Tongue (tissue), 3 donors: ENCODE measurements at places on chromosomes 7 and 10. TPM values are rescaled to one million over a fixed set of nuclear protein-coding genes. Genes with fewer than 3 reads are reported as not detected.

DNA sequence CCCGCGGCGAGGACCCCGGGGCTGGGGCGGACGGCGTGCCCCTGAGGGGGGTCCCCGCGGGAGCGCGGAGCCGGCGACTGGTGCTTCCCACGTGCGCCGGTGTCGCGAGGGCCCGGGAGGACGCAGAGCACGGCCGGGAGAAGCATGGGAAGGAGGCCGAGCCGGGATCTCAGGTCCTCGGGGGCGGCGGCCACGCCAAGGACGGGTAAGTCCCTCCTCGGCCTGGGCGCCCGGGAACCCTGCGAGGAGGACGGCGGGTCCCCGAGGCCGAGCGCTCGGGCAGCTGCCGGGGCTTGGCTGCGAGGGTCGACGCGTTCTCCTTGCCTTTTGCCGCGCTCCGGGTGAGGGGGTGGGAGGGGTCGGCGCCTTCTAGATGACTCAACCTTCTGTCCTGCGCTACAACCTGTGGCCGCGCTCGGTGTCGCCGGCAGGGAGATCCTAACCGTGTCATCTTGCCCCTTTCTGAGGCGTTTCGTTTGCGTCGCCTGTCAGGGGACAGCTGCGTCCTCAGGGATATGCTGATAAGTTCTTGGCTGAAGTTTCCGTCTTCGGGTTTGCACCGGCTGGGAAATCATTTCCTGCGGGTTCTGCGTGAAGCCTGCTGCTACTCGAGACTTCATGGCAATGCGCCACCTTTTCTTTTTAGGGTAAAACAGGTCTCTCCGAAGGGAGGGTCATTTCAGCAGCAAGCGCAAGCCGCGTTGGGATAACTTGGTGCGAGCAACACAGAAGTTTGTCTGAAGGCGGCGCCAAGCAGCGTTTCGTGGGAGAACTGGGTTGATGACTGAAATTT is 529 bp downstream of the TASOR2 start:
- DNase-seq, result peak; percentile 89

DNA sequence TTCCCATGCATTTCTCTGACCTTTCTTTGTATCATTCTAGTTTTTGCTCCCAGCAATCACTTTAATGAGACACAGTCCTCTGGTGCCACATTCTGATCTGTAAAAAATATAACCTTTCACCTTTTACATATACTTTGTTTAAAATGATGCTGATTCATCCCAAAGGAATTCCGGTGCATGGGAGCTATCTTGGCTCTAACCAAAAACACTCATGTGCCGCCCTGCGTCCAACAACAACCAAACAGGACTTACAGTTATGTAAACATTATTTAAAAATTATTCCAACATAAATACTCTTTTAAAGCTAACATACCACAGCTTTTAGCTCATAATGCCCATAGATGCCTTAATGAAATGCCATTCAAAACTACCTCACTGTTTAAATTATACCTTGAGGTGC is 7.7 kb upstream of the OPALIN start:
- no peak for DNase-seq

GFRA1 gene
- total RNA-seq, result 122 TPM

- DNase-seq, result no peak
Observed at GRCh38 chr10:14613588-14613920, 161.1 kb downstream of the FAM107B start.

GRCh38 chr7:46850563-46851330 is 731.2 kb downstream of the TNS3 start:
- no peak for DNase-seq

GRCh38 chr10:32073659-32074058 is 17.4 kb upstream of the KIF5B start:
- peak; percentile 45 for DNase-seq

DNA sequence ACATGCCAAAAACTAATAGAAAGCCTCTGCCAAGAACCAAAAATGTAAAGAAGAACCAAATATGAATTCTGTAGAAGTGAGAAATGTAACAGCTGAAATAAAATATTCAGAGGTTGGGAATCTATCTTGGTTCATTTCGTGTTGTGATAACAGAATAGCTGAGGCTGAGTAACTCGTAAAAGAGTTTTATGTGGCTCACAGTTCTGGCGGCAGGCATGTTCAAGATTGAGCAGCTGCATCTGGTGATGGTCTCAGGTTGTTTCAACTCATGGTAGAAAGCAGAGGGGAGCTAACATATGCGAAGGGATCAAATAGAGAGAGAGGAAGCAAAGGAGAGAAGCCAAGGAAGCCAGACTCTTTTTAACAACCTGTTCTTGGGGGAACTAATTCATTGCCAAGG is 717.2 kb downstream of the TNS3 start:
- DNase-seq, result peak; percentile 15

- no peak for DNase-seq
Observed at GRCh38 chr10:1410032-1410431, 327.3 kb downstream of the ADARB2 start.

DNA sequence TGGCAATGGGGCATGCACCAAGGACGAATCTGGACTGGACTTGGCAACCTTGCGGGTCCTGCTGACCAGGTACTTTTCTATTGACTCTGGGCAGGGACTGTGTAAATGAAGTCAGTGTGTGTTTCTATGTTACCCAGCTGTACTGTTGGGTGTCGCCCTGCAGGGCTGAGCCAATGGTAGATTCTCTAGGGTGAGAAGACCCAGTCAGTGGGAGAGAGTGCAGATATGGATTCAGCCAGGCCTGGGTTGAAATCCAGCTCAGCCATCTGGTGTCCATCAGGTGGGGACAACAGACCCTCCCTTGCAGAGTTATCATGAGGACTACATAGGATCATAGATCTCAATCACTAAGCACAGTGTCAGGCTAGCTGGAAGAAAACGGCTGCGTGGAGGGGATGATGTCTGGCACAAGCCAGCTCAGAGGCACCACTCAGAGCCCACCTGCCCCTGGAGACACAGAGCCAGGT is 4.9 kb upstream of the PPIF start:
- DNase-seq, result no peak

DNA sequence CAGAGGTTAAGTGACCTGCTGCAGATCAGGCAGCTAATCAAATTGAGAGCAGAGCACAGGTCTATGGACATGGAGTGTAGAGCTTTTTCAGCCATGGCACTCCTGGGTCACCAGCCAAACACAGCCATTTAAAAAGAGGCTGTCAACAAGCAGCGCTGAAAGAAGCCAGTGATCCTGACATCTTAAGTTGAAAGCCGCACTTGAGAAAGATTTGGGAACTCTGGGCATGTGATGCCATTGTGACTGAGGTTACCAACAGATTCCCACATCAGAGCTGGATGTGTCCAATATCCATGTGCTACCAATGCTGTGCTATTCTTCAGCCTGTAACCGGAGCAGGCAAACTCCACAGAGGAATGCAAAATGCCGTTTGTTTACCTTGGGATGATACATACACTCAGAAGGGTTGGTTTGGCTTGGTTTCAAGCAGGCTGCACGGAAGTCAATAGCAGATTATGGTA is 56.2 kb upstream of the ABLIM1 start:
- DNase-seq, result peak; percentile 69

DNA sequence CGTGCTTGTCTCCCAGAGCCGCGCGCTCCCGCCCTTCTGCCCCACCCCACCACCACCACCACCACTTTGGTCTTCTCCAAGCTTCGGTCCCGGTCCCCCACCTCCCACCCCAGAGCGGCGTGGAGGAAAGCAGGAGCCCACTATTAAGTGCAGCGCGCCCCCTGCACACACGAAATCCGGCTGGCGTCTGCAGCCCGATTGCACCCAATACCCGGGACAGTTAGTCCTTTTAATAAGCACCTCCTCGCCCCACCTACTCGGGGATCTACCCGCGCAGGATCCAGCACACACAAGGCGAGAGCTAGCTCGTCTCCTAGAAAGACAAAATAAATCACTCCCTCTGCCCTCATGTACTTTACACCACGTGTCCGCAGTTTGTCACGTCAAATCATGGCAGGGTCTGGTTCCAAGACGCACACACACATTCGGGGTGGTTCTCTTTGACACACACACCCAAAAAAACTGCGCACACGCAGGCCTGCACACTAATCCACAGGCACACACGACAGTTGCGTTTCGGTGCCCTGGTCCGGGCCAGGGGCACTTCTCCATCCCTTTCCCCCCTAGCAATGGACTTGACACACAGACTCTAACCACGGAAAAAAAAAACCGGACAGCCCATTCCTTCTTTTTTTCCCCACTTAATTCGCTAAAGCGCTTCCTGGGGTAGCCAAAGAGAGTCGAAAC is 1.6 kb downstream of the SFMBT2 start:
- peak; percentile 51 for DNase-seq

- DNase-seq, result no peak
Observed at GRCh38 chr10:100876585-100877460, 35.9 kb upstream of the SLF2 start.

DNA sequence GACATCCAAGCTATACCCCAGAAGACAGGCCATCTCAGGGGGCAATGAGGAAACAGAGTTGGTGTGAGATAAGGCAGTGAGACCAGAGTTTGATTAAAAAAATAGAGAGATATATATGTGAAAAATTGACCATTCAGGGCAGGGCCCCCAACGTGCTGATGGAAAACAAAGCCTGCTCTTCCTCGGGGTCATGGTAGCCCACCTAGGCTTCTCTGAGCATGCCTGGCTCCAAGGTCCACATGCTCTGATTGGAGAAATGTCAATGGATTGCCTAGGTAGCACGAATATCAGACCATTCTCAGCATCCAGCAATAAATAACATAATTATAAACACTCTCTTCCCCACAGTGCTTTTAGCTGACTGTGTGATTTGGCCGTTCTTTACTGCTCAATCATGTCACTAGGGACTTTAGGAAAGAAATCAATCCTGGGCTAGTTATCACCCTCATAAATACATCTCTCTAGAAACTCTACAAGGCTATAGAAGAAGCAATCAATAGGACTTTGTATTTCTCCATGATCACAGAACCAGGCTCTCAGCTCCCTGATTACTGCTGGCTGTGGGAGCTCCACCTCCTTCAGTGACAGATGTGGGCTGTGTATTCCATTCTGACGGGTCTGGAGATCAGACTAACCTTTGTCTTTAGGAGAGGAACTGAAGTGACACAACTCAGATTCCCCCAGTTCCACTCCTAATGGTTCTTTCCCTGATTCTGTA is 766.4 kb downstream of the GRID1 start:
- DNase-seq, result no peak

DENND2A gene
- total RNA-seq, result 29.6 TPM

GRCh38 chr7:51346126-51346525 is 29.5 kb upstream of the COBL start:
- peak; percentile 58 for DNase-seq

DNA sequence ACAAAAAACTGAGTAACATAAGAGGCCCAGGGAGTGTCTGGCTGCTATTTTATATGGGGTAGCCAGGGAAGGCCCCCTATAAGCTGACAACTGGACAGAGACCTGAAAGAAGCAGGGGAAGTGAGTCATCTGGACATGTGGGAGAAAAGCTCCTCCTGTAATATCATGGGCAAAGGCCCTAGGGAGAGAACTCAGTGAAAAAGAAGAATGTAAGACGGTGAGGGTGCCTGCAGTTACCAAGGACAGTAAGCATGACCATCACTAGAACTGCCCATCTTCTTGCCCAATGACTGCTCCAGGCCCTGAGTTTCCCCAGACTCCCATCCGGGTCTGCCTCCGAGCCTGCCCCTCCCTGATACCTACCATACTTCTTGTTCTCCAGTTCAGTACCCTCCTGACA is 2.3 kb downstream of the ELMO1 start:
- DNase-seq, result no peak

PTPRZ1 gene
- 31.5 TPM for total RNA-seq

GRCh38 chr10:15787426-15787825 is 67.7 kb upstream of the ITGA8 start:
- DNase-seq, result no peak

DNA sequence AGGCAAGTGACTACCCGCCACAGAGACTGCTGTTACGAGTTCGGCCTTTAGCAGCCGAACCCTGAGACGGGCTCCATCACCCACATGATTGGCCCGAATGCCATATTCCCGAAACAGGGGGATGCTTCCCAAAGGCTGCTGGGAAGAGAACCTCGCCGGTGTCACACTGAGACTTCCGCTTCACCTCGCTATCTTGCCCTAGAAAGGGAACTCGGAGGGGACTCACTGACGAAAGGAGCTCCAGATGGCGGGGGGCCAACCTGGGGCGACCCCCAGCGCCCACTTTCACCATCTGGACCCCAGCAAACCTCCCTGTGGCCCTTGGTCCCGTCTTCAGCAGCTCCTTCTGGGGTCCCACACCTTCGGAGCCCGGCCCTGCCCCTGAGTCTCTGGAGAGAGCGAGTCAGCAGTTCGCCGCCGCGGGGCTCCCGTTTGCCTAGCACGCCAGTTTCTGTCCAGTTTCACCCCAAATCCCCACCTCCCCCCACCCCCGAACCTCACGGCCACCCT is 529 bp downstream of the HPS1 start:
- peak; percentile 36 for DNase-seq

DNA sequence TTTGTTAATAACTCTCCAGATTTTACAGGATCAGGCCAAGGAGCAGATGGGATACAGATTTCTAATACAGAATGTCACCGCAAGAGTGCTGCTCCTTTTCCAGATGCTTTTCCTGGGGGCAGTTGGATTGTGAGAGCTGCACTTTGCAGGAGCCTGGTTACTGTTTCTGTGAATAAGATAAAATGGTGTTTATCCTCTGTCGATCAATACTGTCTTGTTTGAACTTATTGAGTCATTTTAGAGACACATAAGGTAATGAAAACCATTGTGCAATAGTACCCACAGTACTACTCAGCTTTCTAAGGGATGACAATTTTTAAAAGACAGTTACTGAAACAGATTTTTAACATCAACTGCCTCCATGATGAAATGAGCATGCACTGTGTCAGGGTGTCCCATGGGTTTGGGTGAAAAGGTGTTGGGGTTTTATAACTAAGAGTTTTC is 2.9 kb downstream of the A1CF start:
- no peak for DNase-seq

GRCh38 chr7:98779800-98780587 is 89.8 kb downstream of the TMEM130 start:
- DNase-seq, result no peak

- no peak for DNase-seq
Observed at GRCh38 chr7:47418601-47419309, 163.2 kb downstream of the TNS3 start.

GRCh38 chr10:110163841-110164240 is 43.6 kb upstream of the MXI1 start:
- no peak for DNase-seq
